ENCODE measurements at places on chromosomes 16 and 17.

DNA sequence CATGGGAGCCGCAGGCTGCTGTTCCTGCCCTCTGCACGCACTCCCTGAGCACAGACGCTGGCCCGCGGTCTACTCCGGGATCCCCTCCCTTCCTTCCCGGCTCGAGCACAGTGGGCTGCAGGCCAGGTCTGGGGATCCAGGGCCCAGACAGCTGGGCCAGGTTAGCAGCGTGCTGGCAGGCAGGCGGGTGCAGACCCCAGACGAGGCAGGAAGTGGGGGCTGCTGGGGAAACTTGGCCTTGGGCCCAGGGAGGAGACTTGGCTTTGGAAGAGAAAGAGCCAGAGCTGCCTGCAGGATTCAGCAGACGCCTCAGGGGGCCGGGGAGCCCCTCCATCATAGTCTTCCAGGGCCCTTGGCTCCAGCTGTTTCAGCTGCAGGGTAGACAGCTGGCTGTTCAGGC lies 30.2 kb upstream of the ABCC3 start:
- no peak for DNase-seq

- DNase-seq: no peak
Observed at GRCh38 chr16:85927959-85928358, 29.0 kb downstream of the IRF8 start.

GRCh38 chr16:11619327-11619851 lies 32.7 kb upstream of the LITAF start:
- no peak for DNase-seq

- no peak for DNase-seq
Observed at GRCh38 chr17:56926704-56927103, 12.9 kb upstream of the TRIM25 start.

GRCh38 chr17:73513426-73513825 lies 130.8 kb downstream of the SDK2 start:
- no peak for DNase-seq

DNA sequence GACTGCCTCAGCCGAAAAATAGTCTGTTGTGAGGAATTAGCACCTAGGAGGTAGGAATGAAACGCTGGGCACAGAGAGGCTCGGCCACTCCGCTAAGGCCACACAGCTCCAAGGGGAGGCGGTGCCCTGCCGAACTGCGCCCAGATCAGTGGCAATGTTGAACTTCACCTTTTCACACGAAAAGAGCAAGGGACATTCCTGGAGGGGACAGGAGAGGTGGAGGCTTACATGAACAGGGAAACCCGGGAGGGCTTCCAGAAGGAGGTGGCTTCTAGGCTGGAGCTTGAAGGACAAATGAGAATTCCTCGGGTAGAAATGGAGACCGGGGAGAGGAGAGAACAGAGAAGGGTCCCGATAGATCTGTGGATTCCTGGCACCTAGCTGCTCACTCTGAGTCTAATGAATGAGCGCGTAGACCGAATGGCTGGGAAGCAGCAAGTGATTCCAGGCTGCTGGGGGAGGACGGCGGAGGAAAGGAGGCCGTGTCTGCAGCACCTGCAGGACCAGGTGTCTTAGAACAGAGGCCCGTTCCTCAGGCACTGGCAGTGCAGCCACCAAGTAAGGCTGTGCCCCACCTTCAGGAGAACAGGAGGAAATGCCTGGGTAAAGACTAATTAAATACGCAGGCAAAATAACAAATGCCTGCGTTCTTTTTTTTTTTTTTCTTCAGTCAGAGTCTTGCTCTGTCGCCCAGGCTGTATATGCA lies 722 bp upstream of the SLC38A10 start:
- DNase-seq: peak; percentile 48

GRCh38 chr16:17076092-17076754 lies 394.5 kb downstream of the XYLT1 start:
- no peak for DNase-seq

DNA sequence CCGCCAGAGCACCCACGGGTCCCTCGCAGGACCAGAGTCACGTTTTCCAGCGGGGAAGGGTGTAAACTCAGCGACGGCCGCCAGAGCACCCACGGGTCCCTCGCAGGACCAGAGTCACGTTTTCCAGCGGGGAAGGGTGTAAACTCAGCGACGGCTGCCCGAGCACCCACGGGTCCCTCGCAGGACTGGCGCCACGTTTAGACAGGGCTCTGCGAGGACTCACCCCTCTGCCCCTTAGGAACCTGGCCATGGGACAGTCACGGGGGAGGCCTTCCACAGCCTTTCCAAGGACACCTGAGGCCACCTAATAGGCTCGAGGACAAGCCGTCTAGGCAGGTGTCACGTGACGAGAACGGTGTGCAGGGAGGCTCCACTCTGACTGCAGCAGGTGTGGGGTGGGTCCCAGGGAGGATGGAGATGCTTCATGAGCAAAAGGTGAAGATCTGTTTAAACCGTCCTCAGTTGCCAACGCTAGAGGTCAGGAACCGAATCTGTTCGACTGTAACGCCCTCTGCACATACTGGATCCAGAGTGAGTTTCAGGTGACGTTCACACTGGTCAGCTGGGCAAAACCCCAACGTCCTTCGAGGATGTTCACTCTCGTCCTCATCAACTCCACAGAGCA lies 48.0 kb upstream of the METRNL start:
- DNase-seq: no peak

DNA sequence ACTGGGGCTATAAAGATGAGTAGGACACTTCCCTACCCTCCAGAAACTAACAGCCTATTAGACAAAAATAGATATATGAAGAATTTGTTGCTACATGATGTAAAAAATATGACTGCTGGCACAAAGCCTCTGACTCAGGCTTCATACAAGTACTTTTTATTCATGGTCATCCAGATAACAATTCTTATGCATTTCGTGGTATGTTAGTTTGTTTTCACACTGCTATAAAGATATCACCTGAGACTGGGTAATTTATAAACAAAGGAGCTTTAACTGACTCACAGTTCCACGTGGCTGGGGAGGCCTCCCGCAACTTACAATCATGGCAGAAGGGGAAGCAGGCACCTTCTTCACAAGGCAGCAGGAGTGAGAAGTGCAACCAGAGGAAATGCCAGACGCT lies 112.5 kb upstream of the HLF start:
- no peak for DNase-seq

DNA sequence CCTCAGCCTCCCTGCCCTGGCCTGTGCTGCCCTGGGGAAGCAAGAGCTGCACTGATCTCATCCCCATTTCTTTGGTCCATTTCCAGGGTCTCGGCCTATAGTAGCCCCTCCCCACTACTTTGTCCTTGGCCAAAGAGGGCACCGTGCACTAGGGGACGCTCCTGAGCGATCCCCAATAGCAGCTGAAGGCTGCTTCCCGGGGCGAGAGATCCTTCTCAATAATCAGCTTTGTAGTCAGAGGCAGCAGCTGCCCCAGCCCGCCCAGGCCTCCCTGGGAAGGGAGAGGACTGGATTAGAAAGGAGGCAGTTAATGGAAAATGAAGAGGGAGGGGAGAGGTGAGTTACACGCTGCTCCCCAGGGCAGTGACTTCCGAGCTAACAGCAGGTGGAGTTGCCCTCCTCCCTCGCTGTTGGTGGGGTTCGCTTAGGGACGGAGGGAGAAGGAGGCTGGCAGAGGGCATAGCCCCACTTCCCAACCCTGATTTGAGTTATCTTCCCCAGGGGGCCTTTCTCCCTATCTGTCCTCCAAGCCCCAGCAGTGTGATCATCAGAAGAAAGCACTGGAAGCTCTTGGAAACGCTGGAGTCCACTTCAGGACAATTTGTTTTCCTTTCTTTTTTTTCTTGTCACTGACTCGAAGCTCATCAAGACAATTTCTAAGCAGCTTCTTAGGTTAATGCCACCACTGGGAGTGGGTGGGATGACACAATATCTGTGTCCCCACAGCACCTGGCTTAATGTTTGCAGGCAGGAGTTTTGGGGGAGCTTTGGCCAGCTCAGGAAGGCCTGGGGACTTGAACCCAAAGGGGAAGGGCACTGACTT lies 2.6 kb downstream of the MXRA7 start:
- no peak for DNase-seq

GRCh38 chr16:29025218-29025617 lies 40.4 kb downstream of the LAT start:
- DNase-seq: no peak

DNA sequence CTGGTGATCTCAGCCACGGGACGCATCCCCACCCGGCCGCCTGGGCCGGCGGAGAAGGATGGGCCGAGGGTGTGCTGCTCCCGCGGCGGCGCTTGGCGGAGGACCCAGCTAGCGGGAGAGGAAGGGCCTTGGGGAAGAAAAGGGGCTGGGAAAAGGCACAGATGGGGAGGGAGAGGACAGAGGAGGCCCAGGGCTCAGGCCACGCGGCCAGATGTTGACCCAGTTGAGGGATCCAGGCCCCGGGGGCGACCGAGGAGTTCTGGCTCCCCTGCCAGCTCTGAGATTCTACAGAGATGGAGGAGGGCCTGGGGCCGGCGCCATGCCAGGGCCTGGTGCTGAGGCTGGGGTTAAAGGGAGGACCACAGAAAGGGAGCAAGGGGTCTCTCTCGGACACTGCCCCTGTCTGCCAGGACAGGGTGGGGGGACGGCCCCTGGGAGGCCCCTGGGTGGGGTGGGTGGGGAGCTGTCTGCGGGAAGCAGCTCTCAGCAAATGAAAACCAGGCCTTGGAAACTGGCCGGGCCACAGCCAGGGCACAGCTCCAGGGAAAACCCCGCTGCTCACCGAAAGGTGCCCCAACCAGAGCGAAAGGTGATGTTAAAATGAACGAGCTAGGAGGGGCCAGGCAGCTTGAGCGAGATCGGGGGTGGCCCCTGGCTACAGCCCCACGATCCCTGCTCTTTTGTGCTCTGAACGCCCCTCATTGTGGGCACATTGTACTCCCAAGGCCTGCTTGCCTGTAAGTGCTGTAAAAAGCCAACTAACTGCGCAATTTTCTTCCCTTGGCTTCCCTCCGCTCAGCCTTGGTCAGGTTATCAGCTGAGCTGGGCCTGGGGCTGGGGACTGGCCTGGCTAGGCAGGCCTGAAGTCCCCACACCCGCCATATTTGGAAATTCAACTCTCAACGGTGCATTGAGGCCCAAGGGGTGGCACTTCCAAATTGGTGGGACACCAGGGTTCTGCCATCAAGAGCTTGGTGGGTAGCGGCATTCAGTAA lies 191.4 kb downstream of the ZNF423 start:
- DNase-seq: no peak

GRCh38 chr17:43701318-43701743 lies 39.6 kb upstream of the MEOX1 start:
- no peak for DNase-seq

DNA sequence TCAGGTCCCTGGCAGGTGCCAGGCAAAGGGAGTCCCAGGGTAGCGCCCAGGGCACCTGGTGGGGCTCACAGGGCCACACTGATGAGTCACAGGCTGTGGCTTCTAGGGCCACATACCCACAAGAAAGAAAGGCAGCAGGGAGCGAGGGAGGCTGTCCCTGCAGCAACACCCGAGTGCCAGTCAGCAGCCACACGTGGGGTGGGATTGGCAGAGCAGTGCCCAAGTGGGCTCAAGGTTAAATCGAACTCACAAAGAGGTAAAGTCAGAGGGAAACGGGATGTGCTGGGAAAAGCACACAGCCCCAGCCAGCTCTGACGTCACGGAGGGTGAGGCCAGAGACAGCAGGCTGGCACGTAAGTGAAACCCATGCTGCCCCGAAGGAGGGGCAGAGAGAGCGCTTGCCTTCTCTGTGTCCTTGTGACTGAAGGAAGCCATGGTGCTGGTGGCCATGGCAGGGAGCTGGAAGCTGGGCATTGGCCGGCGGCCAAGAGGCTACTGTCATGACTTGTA lies 33.8 kb downstream of the FA2H start:
- no peak for DNase-seq

GRCh38 chr16:27436921-27437650 lies 35.1 kb downstream of the IL21R start:
- peak; percentile 4 for DNase-seq

DNA sequence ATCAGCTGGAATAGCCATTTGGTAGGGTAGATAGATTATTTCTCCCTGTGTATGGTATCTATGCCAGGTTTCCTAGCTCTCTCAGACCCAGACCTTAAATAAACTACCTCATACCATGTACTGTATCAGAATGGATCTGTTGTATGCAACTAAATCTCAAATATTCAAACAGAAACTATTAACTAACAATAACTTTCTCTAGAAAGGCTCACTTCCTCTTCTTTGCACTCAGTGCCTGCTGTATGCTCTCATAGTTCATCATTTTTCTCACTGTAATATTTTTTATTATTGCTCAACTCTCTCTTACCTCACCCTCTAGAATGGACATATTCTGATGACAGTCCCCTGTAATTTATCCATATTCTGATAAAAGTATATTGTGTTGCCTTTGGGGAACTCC lies 182.4 kb downstream of the TOX3 start:
- no peak for DNase-seq

DNA sequence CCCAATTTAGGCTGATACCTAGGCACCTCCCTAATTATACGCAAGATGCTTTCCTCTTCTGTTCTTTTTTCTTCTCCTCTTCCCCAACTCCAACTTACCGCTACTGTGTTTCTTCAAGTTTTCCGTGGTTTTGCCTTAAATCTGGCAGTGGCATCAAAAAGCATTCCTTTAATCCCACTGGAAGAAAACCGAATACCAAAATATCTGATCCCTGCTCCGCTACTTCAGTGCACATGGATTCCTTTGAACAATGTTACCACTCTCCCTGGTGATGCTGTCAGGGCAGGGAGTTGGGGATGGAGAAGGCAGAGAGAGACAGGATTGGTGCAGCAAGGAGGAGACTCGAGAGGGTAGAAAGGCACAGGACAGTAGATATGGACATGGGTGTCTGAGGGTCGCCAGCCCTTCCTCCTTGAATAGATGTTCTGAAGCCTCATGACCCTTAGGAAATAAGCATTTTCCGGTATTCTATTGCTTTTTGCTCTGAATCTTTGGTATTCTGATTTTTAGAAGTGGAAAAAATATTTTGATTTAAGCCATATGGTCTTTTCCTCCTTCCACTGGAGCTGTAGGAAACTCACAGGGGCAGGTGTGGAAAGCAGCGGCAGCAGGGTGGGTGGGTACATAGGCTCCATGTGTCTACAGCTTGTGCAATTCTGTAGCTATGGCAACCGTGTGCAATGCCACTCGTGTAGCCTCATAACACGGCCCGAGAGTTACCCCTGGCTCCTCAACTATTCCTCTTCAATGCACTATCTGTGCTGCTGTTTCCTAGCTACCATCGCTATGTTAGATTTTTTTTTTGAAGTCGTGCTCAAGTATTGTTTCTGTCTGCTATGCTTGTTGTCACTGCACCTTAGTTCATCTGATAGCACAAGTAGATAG lies 32.3 kb upstream of the TANC2 start:
- DNase-seq: no peak

DNA sequence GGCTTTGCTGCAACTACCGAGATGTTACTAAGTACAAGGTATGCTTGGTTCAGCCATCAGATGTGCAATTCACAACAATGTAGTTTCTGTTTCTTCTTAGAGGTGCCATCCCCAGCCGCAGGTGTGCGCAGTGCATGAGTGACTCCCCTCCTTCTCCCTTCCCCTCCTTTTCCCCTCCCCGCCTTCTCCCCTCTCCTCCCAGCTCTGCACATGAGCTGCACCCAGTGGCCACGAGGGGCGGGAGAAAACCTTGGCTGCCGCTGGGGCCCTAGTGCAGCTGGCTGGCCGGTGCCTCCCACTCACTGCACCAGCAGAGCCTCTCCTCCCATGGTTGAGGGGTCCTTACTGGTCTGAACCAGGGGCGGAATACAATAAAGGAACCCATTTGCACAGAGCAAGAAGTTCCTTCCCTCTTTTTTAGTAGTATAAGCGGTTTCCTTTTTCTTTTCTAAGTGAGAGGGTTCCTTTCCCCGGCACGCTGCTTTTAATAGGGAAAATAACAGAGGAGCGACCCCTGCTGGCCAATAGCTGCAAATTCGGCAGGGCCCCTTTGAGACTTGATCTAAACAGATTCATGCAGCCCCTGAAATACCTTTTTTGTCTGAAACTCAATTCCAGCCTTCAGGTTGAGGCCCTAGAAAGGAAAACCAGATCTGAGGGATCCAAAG lies 7.8 kb upstream of the CCL15 start:
- DNase-seq: no peak

All from activated T-cell treated with anti-CD3 and anti-CD28 coated beads, Interleukin-2, amount 50 U/mL, for 4 hours (primary cell).